ENCODE measurements at places on chromosomes 2 and 18.
A peak's percentile ranks its signal among the peaks of the same experiment; 100 is the strongest.

DNA sequence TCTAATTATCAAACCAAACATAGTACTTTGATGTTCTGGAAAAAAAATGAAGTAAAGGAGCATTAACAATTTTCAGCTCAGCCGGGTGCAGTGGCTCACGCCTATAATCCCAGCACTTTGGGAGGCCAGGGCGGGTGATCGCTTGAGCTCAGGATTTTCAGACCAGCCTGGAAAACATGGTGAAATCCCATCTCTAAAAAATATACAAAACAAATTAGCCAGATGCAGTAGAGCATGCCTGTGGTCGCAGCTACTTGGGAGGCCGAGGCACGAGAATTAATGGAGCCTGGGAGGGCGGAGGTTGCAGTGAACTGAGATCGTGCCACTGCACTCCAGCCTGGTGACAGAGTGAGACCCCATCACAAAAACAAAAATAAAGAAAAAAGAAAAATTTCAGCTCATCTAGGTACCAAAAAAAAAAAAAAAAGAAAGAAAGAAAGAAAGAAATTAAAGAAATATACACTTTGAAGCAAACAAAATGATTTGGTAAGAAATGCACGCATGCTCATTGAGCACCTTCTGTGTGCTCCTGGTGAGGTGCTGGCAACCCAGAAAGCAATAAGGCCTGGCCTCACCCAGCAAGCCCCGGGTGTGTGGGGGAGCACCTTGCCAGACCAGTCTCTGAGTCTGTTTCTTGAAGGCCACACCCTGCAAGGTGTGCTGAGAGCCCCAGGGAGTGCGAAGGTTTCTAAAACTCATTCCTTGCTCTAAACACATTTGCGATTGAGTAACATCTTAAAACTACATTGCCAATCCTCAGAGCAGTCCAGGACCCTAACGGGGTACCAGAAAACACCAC, 133.5 kb downstream of the TFCP2L1 start:
- DNase-seq, result no peak
- H3K27ac ChIP-seq, result no peak overlapping the region
- no peaks in the 10 kb centered on the region for H3K4me1 ChIP-seq

DNA sequence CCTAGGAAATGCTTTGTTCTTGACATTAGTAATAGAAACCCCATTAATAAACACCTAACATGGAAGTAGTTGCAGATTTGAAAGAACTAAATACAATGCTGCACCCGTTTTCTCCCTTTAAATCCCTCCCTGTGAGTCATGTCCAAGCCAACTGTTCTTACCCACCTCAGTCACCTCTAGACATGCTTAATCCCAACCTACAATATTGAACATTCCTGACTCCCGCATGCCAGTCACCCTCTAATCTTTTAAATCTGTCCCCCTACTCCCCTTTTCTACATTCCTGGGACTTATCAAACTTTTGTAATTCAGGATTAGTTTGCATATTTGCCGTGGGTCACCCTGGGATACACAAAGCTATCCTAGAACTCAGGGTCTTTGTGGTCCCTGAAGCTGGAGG, 374.6 kb downstream of the IRS1 start:
- DNase-seq, result no peak
- peaks cover 18% of the 10 kb centered on the region for H3K27me3 ChIP-seq
- no peaks in the 10 kb centered on the region for H3K36me3 ChIP-seq

DNA sequence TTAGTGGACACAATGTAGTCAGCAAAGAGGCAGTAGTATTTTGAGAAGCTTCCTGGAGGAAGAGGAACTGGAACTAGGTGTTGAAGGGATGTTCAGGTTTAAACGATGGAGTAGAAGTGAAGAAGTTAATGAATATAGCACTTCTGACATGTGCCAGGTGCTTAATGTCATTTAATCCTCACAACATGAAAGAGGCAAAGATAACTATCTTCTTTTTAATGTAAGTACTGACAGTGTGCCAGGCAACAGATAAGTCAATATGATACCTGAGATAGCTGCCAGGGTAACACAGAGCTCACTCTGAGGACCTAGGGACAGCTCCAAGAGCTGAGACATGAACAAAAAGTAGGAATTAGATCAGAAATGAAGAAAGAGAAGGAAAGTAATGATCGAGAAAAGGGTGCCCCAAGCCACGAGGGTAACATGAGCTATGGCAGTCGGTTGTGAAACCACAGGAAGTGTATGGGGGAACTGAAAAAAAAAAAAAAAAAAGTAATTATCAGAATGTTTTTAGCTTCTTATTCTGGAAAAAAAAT, 140.7 kb downstream of the RNF144A start:
- DNase-seq, result peak; percentile 22
- peaks cover 16% of the 10 kb centered on the region for H3K4me1 ChIP-seq
- peak overlapping the region; percentile 79 for H3K27ac ChIP-seq
- H3K27me3 ChIP-seq, result no peaks in the 10 kb centered on the region
- H3K4me3 ChIP-seq, result no peak overlapping the region

- DNase-seq, result peak; percentile 11
- peaks cover 12% of the 10 kb centered on the region for H3K4me1 ChIP-seq
- H3K36me3 ChIP-seq, result no peaks in the 10 kb centered on the region
- no peak overlapping the region for H3K27ac ChIP-seq
- no peak overlapping the region for H3K4me3 ChIP-seq
Measured at GRCh38 chr18:10482985-10483949, 28.8 kb downstream of the APCDD1 start.

- DNase-seq, result no peak
- H3K27ac ChIP-seq, result no peak overlapping the region
- H3K36me3 ChIP-seq, result no peaks in the 10 kb centered on the region
Measured at GRCh38 chr2:171531291-171531690, 9.0 kb downstream of the CYBRD1 start.

GRCh38 chr2:197297772-197298318, 12.7 kb downstream of the ANKRD44 start:
- peaks cover 72% of the 10 kb centered on the region for H3K36me3 ChIP-seq
- no peaks in the 10 kb centered on the region for H3K27me3 ChIP-seq
- peaks cover 94% of the 10 kb centered on the region for H3K4me1 ChIP-seq
- DNase-seq, result no peak
- peak overlapping the region; percentile 81 for H3K4me3 ChIP-seq

GRCh38 chr2:118350621-118351020, 262.4 kb downstream of the INSIG2 start:
- no peaks in the 10 kb centered on the region for H3K36me3 ChIP-seq
- peaks cover 15% of the 10 kb centered on the region for H3K27me3 ChIP-seq
- no peak overlapping the region for H3K4me3 ChIP-seq
- H3K4me1 ChIP-seq, result no peaks in the 10 kb centered on the region

- no peak overlapping the region for H3K4me3 ChIP-seq
- H3K4me1 ChIP-seq, result no peaks in the 10 kb centered on the region
- no peaks in the 10 kb centered on the region for H3K27me3 ChIP-seq
- DNase-seq, result no peak
- no peaks in the 10 kb centered on the region for H3K36me3 ChIP-seq
- H3K27ac ChIP-seq, result no peak overlapping the region
Measured at GRCh38 chr2:71587509-71588073, 134.2 kb downstream of the DYSF start.

DNA sequence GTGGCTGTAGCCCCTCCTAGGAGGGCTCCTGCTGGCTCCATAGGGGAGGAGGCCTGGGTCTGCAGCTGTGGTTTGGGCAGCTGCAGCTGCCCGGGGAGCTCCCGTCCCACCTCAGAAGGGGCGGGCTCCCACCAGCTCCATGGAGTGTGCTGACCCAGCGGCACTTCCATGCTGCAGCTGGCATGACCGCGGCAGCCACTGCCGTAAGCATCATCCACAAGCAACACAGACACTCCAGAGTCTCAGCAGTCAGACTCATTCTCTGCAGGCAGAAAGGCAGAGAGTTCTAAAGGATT, 660.1 kb upstream of the RAB6C start:
- DNase-seq, result no peak
- no peaks in the 10 kb centered on the region for H3K36me3 ChIP-seq
- no peaks in the 10 kb centered on the region for H3K27me3 ChIP-seq
- H3K4me3 ChIP-seq, result no peak overlapping the region
- H3K4me1 ChIP-seq, result no peaks in the 10 kb centered on the region

DNA sequence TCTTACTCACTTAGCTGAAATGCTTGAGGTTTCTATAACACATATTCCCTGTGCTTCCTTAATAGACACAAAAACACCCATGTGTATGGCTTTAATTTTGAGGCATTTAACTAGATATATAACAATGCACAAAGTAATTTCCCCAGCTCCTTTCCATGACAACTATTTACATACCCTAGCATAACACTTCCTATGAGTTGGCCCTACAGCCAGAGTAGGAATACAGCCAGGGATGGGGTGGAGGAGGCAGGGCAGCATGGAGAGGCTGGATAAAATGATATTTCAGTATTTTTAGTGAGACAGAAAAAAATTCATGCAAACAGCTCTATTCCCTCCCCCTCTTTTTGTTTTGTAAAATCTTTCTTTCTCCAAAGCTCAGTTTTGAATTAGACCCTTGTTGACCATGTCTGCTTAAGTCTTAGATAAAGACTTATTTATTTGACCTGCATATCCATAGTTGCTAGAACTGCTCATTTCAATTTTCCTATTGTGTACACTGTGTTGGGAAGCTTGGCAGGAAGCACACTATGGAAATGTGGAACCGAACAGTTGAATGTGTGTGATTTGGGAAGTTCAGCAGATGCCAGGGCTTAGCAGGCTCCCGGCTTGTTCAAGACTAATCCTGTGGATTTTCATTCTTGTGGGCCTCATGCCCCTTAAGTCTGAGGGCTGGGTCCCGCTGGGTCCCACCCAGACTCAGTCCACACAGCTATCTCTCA, 11.2 kb upstream of the B3GNT2 start:
- no peak for DNase-seq
- H3K27ac ChIP-seq, result no peak overlapping the region
- peaks cover 5% of the 10 kb centered on the region for H3K4me1 ChIP-seq
- no peak overlapping the region for H3K4me3 ChIP-seq

DNA sequence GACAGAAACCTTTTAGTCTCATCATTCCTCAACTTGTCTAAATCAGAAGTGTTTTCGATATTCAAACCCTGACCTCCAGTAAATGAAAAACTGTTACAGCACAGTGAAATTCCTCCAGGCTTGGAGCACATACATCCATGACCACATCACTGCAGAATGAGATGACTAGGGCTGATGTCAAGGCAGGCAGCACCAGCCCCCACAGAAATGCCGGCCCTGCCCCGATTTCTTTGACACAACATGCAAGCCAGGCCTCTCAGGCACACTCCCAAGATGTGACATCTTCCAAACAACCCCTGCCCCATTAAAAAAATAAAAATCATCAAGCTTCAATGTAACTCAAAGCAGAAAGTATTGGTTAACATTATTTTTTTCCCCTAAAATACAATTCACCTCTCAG, 103.3 kb downstream of the CTAGE1 start:
- no peaks in the 10 kb centered on the region for H3K27me3 ChIP-seq
- H3K27ac ChIP-seq, result no peak overlapping the region
- H3K4me3 ChIP-seq, result no peak overlapping the region
- H3K4me1 ChIP-seq, result peaks cover 3% of the 10 kb centered on the region
- no peaks in the 10 kb centered on the region for H3K36me3 ChIP-seq

GRCh38 chr2:178827739-178828485, 20.7 kb upstream of the TTN start:
- H3K27me3 ChIP-seq, result no peaks in the 10 kb centered on the region
- no peak for DNase-seq
- peaks cover 9% of the 10 kb centered on the region for H3K4me1 ChIP-seq
- no peak overlapping the region for H3K27ac ChIP-seq

GRCh38 chr18:58116818-58117217, 72.8 kb downstream of the NEDD4L start:
- no peaks in the 10 kb centered on the region for H3K36me3 ChIP-seq
- no peaks in the 10 kb centered on the region for H3K27me3 ChIP-seq
- H3K27ac ChIP-seq, result no peak overlapping the region
- H3K4me3 ChIP-seq, result no peak overlapping the region
- no peak for DNase-seq

- H3K4me1 ChIP-seq, result no peaks in the 10 kb centered on the region
- no peaks in the 10 kb centered on the region for H3K36me3 ChIP-seq
- no peaks in the 10 kb centered on the region for H3K27me3 ChIP-seq
- no peak overlapping the region for H3K4me3 ChIP-seq
Measured at GRCh38 chr2:40628556-40628955, 176.7 kb upstream of the SLC8A1 start.

GRCh38 chr18:56255381-56255780, 383.0 kb downstream of the TXNL1 start:
- no peak overlapping the region for H3K27ac ChIP-seq
- no peak for DNase-seq
- H3K4me3 ChIP-seq, result no peak overlapping the region

DNA sequence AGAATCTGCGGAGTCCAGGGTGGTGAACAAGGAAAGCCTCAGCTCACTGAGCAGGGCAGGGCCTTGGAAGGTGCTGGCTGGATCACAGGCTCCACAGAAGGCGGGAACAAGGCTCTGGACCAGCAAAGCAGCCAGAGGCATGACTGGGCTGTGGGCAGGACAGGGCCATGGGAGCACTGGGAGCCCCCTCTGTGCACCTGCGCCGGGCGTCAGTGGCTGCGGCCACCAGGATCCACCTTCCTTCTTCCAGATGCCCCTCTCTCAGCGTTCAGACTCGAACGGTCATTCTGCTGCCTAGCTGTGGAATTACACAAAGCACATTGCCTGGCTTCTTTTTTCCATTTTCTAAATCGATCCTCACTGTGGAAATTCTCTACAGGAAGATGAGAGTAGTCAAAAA, 621.2 kb downstream of the GALR1 start:
- H3K27ac ChIP-seq, result no peak overlapping the region
- no peak for DNase-seq
- H3K4me3 ChIP-seq, result no peak overlapping the region
- no peaks in the 10 kb centered on the region for H3K4me1 ChIP-seq

- DNase-seq, result no peak
- no peak overlapping the region for H3K4me3 ChIP-seq
- peaks cover 14% of the 10 kb centered on the region for H3K27me3 ChIP-seq
- H3K36me3 ChIP-seq, result no peaks in the 10 kb centered on the region
Measured at GRCh38 chr18:9008709-9009635, 93.5 kb upstream of the NDUFV2 start.

DNA sequence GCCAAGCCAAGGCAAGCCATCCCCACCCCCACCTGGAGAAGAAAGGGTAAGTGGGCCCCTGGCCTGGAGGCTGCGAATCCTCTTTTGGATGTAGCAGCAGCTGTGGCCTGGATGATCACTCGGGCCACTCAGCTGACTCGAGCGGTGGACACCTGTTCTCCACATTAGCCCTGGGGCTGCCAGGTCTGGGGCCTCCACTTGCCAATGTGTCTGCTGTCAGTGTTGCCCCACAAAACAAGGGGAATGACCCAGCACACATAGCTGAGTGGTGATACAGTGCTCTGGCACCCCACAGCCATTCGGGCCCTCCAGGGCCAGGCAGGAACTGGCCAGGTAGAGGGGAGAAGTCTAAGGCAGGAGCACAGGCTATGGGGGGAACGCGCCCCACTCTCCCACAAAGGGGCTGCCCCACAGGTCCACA, 2.6 kb downstream of the STK25 start:
- no peak overlapping the region for H3K4me3 ChIP-seq
- no peaks in the 10 kb centered on the region for H3K27me3 ChIP-seq
- H3K4me1 ChIP-seq, result peaks cover 17% of the 10 kb centered on the region
- H3K36me3 ChIP-seq, result peaks cover 4% of the 10 kb centered on the region
- no peak overlapping the region for H3K27ac ChIP-seq

DNA sequence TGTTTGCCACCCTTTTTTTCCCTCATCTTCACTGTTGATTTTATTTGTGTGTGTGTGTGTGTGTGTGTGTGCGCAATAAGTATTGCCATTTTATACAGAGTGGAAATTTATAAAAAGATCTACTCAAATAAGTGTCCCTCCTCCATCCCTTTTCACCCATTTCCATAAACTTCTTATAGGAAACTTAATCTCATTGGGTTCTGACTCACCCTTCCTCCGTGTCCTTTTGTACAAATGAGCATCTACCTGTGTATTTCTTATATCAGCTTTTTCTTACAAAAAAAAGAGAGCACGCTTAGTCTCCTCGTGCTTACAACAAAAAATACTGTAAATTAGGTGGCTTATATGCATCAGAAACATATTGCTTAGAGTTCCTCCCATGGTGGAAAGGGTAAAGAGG, 711.2 kb upstream of the CDH7 start:
- H3K27me3 ChIP-seq, result no peaks in the 10 kb centered on the region
- no peaks in the 10 kb centered on the region for H3K36me3 ChIP-seq
- no peak for DNase-seq
- no peak overlapping the region for H3K4me3 ChIP-seq
